T-helper 2 cell treated with Interferon-gamma antibody and Interleukin-4, amounts not matched to agents 5 μg/mL and 100 μg/mL, for 36 hours (primary cell): ENCODE measurements at places on chromosomes 5 and 9.

- DNase-seq = peak; percentile 44
These were observed at the start of gene SV2C for GRCh38 chr5:76082772-76083554. Gene SV2C (plus strand): TSS chr5:76083383. CDS start chr5:76131751, 48,368 bp downstream.

GRCh38 chr9:23728736-23729135 lies 97.3 kb downstream of the ELAVL2 start:
- no peak for DNase-seq

- DNase-seq = no peak
These were observed 83.1 kb upstream of the CPLX2 start for GRCh38 chr5:175788155-175788787.

DNA sequence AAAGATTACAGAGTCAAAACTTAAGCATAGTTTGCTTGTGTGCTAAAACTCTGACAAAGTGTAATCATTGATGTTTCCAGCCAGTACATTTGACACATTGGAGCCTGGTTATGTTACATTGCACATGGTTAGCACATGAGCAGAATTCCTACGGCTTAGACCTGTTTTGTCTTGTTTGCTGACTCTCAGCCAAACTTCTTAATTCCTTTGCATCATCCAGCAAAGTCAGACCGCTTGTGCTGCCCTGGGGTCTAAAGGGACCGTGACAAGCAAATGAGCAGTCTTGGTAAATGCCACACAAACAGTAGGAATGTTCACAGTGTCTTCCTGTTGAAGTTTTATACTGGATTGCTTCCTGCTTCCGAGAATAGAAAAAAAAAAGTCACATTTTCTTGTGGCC lies 72.0 kb upstream of the ENTREP1 start:
- no peak for DNase-seq

DNA sequence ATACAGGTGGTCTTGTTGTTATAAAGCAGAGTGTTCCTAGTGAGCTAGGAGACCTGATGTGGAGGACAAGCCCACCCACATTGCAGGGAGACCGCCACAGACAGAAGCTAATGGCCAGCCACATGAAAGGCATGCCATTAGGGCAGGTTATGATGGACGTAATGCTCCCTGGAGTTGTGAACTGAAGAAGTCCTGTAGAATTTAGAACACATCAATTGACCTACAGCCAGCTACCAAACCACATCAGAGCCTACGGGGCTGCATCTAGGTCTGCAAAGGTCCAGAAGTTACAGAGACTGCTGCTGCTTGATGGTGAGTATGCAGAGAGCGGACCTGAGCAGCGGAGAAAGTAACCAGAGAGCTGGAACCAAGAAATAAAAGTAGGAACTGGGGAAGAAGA lies 116.6 kb downstream of the LPAR1 start:
- DNase-seq = no peak

DNA sequence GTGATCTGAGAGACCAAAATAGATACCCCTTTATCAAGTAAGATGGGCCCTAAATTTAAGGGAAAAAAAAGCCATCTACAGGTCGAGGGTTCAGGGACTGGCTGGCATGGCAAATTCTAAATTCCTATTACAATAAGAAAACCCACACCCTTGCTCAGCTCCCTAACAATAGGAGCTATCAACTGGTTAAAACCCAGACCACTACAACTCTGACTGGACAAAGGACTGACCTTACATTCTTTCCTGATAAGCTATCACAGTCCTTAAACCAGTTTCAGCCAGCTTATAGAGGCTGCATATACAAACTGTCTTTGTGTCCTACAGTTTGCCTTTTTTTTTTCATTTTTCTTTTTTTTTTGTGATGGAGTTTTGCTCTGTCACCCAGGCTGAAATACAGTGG lies 803.6 kb downstream of the NR2F1-AS1 start:
- no peak for DNase-seq

DNA sequence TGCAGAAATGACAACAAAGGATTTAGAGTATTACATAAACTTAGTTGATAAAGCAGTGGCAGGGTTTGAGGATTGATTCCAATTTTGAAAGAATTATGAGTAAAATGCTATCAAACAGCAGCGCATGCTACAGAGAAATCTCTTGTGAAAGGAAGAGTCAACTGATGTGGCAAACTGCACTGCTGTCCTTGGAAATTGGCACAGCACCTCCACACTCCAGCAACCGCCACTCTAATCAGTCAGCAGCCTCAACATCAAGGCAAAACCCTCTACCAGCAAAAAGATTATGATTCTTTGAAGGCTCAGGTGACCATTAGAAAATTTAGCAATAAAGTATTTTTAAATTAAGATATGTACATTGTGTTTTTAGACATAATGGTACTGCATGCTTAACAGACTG lies 66.4 kb downstream of the AUH start:
- no peak for DNase-seq

DNA sequence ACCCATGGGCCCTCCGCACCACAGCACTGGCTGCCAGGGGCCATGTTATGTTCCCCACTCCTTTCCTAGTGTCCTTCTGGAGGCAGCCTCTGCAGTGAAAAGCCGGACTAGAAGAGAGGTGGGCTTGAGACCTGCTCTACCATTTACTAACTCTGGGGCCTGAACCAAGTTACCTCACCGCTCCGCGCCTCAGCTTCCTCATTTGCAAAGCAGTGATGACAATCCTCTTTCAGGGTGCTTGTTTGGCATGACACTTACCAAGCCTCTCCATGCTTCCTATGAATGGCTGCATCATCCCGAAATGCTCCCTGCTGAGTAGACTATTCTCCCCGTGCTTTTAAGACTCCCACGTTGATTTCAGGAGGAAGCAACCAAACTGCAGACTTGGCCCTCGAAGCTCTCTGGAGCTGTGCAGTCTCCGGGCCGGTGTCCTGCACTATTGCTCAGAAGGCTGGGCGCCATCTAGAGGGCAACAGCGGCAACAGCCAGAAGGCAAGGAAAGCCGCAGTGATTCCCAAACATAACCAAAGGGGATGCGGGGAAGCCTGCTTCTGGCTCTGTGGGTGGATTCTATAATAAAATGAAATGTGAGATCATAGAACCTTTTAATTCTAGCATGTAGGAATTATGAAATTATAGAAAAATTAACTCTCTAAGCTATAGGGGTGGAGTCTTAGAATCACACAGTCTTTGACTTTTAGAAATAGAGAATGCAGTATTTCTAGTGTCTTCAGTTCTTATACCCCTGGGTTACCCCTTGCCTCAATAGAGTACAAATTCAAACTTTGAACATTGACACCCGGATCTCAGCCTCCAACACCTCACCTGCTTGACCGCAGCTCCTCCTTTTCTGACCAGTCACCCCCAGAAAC lies 599.8 kb upstream of the BRINP1 start:
- peak; percentile 31 for DNase-seq

DNA sequence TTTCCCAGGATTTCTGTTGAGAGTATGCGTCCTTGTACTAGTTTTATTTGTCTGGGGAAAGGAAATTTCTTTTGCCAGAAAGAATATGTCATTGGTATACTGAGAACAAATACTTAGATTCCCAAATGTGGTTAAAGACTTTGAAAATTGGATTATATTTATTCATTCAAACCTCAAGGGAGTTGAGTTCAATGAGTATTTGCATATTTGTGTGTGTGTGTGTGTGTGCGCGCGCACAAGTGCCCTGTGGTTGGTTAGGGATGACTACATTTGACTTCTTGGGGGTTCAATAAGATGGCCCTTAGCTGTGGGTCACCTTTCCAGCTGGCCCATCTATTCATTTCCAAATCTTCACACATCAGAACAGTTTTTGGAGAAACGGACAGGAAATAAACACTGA lies 4.9 kb downstream of the RXFP3 start:
- no peak for DNase-seq

DNA sequence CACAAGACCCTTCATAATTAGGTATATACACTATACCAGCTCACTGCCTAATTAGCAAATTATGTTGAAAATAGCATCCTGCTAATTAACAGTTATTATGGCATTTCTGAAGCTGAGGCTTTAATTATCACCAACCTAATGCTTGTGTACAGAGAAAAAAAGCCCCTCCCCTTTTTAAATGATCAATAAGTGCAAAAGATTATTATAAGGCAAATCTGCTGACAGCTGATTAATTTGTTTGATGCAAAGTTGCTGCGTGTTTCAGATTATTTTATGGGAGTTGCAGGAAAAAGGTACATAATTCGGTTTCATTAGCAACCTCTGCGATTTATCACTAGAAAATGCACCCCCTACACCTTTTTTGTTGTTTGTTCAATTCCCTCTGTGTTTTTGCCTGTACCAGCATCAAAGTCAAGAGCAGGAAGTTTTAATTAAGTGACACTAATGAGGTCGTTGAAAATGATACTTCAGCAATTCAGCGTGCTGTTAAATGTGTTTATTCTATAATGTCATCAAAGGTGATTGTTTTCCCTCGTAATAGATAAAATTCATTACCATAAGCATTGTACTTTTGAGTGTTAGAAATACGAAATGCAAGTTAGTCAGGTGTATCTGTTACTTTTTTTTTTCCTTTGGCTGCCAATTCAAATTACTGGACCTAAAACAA lies 170.0 kb downstream of the EBF1 start:
- no peak for DNase-seq
